ENCODE measurements at places on chromosomes 1 and 21.

GRCh38 chr1:178501705-178502329, 5.1 kb upstream of the CLEC20A start:
- DNase-seq: peak; percentile 13

- no peak for DNase-seq
Measured at GRCh38 chr1:164225011-164225410, 334.0 kb upstream of the PBX1 start.

DNA sequence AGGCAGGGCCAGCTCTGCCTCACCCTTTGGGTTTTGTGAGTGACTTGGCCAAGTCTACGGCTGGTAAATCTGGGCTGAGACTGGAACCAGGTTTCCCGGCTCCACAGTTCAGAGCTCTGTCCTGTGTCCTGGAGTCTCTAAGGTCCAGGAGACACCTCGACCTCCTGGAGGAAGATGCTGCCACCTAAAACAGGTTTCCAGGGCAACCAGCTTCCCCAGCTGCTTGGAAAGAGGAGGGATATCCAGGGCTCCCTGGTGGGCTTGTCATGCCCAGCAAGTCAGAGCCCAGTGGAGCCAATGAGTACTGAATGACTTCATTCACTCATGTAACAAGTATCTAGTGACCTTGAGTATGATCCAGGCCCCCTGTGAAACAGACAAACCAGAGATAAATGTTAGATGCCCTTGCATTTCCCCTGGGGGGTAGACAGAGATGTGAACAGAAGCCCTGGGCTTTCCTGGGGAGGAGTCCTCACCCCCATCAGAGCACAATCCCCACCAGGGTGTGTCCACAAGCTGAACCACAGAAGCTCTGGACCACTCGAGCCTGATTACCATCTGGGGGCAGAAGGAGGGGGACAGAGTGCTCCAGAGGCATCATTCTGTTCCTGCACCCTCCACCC, 181.2 kb upstream of the RAB4A start:
- no peak for DNase-seq

DNA sequence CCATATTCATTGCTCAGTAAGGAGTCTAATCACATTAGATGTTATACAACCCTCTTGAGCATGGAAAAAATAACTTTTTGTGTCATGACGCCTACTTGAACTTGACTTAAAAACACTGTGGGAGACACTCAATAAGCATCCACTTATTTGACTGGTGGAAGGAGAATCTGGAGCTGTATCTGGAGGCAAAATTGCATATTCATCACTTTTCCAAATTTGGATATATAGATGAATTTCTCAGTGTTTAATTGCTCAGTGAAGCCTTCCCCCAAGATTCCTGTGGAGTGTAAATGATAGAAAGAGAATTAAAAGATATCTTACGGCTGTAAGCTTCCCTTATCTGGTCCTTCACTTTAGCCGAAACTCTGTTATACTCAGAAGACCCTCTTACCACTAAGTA, 610.7 kb upstream of the ADGRL2 start:
- no peak for DNase-seq

DNA sequence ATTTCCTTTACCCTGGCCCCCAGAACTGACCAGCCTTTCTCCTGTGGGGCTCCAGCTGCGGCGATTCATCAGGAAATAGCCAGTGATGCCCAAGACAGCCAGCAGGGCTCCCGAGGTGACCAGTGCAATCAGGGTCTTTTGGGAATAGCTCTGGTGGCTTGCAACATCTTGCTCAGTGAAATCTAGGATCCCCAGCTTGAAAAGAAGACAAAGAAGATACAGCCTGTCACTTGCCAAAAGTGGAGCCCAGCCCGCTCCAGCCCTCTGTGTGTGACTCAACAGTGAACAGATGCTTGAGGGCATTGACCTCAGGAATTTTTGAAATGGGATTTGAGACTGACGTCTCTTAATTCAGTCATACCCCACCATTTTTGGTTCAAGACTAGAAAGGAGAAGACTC, 22.3 kb downstream of the CD34 start:
- DNase-seq: no peak

- DNase-seq: no peak
Measured at GRCh38 chr1:35619237-35620121, 21.8 kb downstream of the PSMB2 start.

DNA sequence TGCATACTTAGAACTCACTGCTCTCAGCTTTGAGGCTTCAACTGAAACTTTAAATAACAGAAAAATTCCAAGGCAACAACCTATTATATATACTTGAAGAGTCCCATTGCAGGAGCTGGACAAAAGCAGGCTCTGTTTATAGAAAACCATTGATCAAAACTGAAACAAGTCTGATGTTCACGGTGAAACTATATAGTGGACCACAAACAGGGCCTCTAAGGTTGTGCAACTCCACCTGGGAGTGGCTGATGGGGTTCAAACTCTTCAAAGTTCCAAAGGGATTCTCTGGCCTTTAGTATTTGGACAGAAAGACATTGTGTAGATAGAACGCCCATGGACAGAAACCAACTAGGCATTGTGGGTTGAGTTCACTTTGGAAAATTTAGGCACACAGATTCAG, 140.3 kb downstream of the ZC3H11B start:
- DNase-seq: no peak

GRCh38 chr1:241857131-241857530, 9.1 kb downstream of the EXO1 start:
- DNase-seq: no peak

GRCh38 chr1:194598098-194598497, 1411.7 kb upstream of the B3GALT2 start:
- DNase-seq: no peak

DNA sequence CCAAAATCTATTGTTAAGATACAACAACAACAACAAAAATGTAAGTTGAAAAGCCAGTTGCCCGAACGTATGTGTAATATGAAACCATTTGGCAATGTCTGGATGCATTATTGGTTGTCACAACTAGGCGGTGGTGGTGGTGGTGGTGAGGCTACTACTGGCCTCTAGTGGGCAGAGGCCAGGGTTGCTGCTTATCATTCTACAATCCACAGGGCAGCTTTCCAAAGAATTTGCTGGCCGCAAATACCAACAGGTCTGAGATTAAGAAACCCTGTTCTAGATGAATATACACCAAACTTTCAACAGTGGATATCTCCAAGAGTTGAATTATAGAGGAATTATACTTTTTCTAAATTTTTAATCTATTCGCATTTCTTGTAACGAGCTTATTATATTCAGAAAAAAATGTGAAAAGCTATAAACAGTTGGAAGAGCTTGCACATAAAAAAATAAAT, 26.8 kb upstream of the ZNF697 start:
- DNase-seq: no peak

GRCh38 chr1:239807361-239807760, 284.3 kb upstream of the FMN2 start:
- no peak for DNase-seq
